ELF-1 (cell line): ENCODE measurements at places on chromosomes 3 and 15.

GRCh38 chr15:42401544-42402454, 42.5 kb downstream of the CAPN3 start:
- no peak for DNase-seq

- DNase-seq: peak; percentile 68
Observed at GRCh38 chr15:63387748-63388493, 6.3 kb upstream of the CA12 start.

DNA sequence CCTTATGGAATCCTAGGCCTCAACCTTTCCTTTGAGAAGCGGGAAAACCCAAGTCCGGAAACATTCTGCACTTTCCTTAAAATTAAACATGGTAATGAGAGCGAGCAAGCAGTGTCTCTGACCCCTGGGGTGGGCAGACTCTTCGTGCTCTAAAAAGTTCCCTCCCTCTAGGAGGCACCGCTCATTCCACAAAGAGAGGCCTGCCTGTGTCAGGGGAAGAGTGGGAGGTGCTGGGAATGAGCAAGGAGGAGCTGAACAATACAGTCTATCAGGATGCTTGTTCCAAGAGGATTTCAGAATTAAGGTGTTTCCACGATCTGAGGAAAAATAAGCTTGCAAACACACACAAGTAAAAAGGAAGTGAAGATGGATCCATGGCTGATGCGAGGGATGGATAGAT, 6.0 kb upstream of the RLBP1 start:
- DNase-seq: no peak

DNA sequence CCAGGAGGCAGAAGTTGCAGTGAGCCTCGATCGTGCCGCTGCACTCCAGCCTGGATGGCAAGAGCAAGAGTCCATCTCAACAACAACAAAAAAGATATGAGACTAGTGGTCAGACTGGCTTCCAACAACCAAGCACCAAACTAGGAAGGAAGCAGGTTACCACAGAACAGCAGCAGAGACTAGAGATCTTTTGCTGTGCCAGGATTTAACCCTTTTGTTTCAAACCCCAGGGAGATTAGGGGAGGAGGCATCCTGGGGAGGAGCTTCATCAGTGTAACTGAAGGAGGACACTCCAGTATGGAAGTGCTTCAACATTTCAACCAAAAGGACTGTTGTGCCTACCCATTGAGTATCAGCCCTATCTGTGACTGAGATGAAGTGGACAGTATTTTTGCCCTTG, 240.3 kb downstream of the ZIC1 start:
- no peak for DNase-seq

- peak; percentile 28 for DNase-seq
Observed at GRCh38 chr3:66933233-66933632, 64.9 kb upstream of the KBTBD8 start.

- DNase-seq: no peak
Observed at GRCh38 chr3:194279701-194280360, 71.3 kb downstream of the CPN2 start.

GRCh38 chr3:118987477-118987876, 47.2 kb downstream of the IGSF11 start:
- DNase-seq: no peak

DNA sequence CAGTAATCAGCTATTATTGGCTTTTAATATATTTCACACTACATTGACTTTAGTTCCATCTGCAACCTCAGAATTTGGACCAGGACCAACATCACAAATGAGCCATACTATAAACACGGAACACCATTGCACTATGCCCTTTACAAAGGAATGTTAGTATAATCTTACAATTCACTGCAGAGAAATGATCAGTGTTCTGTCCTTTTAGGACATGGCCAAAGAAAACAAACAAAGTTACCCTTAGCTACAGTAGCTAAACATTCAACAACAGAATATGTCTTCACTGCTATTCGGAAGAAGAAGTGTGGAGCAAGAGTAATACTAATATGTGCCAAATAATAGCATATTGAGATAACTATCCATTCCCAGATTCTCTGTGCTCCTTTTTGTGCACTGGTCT, 90.4 kb downstream of the NAALADL2 start:
- DNase-seq: no peak
